ENCODE measurements at places on chromosomes 4 and X.
A peak's percentile ranks its signal among the peaks of the same experiment; 100 is the strongest.

DNA sequence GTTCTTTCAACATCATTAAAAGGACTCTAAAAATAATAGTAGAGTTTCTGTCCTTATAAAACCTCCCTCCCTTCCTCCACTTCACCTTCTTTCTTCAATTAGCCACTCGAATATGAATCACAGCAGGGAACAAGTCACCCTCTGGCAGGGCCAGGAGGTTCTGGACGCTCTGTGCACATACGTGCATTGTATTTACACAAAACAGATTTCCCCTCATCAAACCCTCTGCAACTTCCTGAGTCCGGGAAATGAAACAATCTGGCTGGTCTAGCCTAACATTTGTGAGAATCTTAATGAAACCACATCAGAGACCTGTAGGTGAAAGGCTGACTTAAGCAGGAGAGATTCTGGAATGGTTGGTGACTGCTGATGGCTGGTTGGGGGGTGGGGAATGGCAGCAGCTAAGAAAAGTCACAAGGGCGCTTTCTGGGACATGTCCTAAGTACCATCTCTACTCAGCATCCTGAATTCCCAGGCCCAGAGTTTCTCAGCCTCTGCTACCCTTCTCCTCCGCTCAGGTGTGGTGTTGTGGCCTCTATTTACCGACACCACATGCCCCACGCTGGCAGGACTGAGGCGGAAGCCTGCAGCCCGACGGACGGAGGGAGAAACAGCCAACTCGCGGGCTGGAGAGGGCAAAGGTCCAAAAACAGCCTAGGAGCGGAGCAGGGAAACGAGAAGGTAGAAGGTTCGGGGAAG, 1.0 kb downstream of the ZDHHC9 start:
- DNase-seq, result peak; percentile 32

- no peak for DNase-seq
These were observed 16.1 kb downstream of the BST1 start for GRCh38 chr4:15718959-15719358.

GRCh38 chr4:150769845-150770244, 187.9 kb downstream of the MAB21L2 start:
- DNase-seq, result peak; percentile 13

DNA sequence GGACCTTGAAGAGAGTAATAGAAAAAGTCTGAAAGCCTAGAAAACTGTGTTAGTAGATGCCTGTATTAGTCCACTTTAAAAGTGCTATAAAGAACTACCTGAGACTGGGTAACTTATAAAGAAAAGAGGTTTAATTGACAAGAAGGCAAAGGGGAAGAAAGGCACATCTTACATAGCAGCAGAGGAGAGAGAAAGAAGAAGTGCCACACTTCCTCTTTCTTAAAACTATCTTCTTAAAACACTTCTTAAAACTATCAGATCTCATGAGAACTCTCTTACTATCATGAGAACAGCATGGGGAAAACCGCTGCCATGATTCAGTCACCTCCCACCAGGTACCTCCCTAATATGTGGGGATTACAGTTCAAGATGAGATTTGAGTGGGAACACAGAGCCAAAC, 18.8 kb upstream of the COL25A1 start:
- DNase-seq, result no peak

DNA sequence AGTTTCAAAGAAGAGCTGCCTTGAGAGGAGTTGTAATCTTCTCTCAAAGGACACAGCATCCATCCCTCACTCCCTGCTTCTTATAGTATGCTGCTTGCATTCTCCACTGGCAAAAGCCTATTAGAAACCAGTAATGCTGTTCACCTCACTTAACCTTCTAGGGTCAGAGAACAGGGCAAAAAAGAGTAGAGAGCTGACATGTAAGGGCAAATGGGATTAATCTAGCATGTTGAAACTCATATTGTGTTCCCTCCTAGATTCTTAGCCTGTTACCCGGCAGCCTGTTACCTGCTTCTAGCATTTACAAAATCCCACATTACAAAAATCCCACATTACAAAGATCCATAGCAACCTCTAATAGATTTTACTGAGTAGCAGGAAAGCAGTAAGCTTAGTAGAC, 244.7 kb downstream of the SLC7A11 start:
- no peak for DNase-seq
